ENCODE measurements at places on chromosomes 5 and 9. TPM values are rescaled to one million over a fixed set of nuclear protein-coding genes. Genes with fewer than 3 reads are reported as not detected.

C5orf63 gene
- total RNA-seq = 6.8 TPM

SECISBP2 gene
- total RNA-seq = 37.8 TPM

C6 gene
- total RNA-seq = 1.5 TPM

PCDHA11 gene
- total RNA-seq = 1.5 TPM

ENTR1 gene
- total RNA-seq = 43.7 TPM

ABLIM3 gene
- 8.3 TPM for total RNA-seq

ADAMTS12 gene
- 8.4 TPM for total RNA-seq

KCTD16 gene
- total RNA-seq = not detected

ANKS6 gene
- 8.1 TPM for total RNA-seq

CD74 gene
- total RNA-seq = 2,321 TPM

WDR38 gene
- total RNA-seq = not detected

DNAH5 gene
- 0.09 TPM for total RNA-seq

Measured in adrenal gland (tissue), 19 donors.